Pulmonary artery endothelial cell (primary cell): ENCODE measurements at places on chromosomes 12 and 14. TPM values are rescaled to one million over a fixed set of nuclear protein-coding genes. Genes with fewer than 3 reads are reported as not detected.

DNA sequence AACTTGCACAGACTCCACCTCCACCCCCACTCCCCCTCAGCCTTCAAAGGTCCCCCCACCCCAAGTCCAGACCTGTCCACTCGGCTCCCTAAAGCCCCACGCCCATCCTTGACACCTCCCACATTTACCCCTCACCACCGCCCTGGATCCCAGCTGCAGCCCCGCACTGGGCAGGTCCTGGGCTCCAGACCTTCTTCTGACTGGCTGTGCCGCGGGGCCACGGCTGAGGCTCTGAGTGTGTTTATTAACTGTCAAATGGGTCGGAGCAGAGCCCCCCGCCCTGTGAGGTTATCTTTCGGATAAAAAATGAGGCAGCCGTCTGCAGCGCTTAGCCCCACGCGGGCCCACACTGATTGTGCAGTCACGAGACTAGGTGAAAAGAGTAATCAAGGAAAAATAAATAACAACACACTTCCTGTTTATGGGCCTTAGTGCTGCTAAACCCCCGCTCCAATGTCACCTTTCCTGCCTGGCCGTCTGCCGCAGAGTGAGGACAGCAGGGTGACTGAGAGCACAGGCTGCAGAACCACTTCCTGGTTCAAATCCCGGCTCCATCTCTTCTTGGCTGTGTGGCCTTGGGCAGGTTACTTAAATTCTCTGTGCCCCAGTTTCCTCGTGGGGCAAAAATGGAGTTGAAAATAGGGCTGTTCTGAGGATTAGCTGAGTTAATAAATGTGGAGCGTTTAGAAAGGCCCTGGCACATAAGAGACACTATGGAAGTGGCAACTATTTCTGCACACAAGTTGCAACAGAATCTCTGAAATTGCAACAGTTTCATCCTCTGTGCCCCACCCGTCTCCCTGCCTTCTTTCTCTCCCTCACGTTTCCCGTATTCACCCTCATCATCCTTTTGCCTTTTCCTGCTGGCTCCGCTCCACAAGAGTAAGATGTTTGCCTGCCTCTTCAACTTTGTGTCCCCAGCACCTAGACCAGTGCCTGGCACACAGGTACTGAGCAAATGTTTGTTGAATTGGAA lies 9.4 kb downstream of the SETD1B start:
- no peak for DNase-seq

- no peak for DNase-seq
Measured at GRCh38 chr14:34034447-34035176, 83.7 kb upstream of the EGLN3 start.

GRCh38 chr14:93949511-93950075 lies 22.4 kb downstream of the FAM181A start:
- no peak for DNase-seq

DNA sequence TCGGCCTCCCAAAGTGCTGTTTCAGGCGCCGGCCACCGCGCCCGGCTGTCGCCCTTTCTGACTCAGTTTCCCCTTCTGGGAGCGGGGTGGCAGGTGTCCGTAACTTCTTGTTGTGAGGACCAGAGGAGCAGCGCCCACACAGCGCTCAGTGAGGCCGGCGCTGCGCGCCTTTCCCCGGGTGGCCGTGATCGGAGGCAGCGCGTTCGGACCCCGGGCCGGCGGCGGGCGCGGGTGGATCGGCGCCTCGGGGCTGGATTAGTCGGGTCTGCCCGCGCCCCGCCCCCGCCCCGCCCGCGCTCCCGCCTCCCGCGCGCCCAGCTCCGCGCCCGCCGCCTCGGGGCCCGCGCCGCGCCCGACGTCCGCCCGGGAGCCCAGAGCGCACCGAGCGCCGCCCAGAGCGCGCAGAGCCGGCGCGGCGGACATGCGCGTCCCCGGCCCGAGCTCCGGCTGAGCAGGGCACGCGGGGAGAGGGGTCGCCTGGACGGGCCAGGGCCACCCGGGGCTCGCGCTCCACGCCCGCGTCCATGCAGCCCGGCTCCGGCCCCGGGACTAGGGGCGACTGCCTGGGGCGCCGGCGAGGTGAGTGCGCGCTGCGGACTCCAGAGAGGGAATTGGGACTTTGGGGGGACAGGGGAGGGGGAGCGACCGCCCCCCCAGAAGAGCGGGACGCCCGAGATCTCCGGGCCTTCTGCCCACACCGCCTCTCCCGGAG lies 50.6 kb downstream of the LRCOL1 start:
- no peak for DNase-seq

DNA sequence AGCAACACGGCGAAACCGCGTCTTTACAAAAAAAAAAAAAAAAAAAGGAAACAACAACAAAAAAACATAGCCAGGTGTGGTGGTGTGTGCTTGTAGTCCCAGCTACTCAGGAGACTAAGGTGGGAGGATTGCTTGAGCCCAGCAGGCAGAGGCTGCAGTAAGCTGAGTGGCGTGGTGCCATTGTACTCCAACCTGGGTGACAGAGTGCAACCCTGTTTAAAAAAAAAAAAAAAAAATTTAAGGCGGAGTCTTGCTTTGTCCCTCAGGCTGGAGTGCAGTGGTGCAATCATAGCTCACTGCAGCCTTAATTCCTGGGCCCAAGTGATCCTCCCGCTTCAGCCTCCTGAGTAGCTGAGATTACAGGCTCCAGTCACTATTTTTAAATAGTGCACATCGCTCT lies 18.2 kb upstream of the FIGNL2 start:
- no peak for DNase-seq

DNA sequence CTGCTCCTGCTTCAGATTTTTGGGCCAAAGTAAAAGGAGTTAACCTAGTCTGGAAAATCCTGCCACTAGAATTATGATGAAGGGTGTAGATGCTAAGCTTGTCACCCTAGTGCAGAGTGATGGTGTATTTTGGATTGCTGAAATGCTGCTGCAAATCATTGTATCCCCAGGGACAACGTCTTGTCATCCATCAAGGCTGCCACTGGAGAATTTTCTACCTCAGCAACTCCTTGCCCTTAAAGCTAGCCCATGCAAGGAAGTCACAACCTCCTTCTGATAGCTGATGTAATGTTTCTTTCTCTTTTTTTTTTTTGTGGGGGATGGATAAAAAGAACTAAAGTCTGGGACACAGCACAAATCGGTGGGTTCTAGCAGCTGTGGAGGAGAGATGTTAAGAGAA lies 139.4 kb upstream of the FRMD6 start:
- no peak for DNase-seq

GRCh38 chr14:36515105-36515593 lies 4.9 kb downstream of the NKX2-1 start:
- no peak for DNase-seq

- DNase-seq, result no peak
Measured at GRCh38 chr12:20199780-20200179, 168.6 kb upstream of the PDE3A start.

DNA sequence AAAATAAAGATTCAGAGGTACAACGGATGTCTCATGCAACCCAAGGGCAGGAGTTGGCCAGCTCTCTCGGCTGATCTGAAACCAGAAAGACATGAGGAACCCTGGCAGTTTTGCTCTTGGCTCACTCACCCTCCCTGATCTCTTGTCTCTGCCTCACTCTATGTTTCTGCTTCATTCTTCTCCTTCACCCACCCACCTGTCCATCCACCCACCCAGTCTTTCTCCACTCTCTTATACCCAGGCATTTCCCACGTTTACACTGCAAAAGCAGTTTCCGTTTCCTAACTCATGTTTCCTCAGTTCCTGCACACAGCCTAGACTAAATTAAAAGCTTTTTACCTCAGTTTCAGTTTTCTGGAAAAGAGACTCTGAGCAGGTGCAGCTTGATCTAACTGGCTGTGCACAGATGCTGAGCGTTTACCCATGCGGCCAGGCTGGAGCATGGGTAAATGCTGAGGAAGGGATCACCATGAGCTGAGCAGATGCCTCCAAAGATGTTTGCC lies 157.6 kb downstream of the PRKCH start:
- DNase-seq, result no peak

MUCL1 gene
- not detected in 2 replicates for total RNA-seq

TAMALIN gene
- total RNA-seq, result 42.7 and 42.8 TPM in 2 replicates

TCL1B gene
- not detected in 2 replicates for total RNA-seq
